Forelimb muscle (tissue), 1 donor: ENCODE measurements at places on chromosomes 7 and 10.

GRCh38 chr7:99011341-99011705, 132.6 kb downstream of the SMURF1 start:
- no peak for DNase-seq

DNA sequence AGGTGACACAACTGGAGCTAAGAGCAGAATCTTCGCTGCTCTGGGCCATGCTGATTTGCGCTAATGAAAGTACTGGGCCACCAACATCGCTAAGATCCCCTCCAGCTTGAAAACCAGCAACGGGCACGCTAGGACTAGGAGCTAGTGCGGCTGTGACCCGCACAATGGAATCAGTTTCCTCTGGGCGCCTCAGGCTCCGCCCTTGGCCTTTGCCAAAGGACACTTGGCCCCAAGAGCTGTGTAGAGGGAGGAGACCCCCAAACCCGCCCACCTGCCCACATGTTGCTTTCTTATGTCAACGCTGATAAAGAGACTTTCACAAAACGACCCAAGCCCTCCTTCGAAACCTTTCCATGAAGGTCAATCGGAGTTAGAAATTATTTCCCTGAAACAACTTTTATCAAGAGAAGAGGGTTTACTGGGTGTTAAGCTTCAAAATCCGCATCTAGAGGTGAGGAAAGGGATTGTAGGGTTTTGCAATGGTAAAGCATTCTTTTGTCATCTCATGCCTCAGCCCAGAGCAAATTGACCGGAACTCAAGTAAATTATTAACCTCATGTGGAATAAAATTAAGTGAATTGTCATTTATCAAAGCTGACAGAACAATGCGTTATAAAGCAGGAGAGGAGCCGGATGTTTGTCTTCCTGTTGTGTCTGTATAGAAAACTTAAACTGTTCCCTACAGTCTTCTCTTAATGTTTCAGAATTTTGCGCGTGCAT, 9.4 kb downstream of the ABCB5 start:
- no peak for DNase-seq

GRCh38 chr10:132233501-132234085, 46.8 kb downstream of the DPYSL4 start:
- no peak for DNase-seq

GRCh38 chr10:103394180-103394579, 2.1 kb downstream of the ATP5MK start:
- DNase-seq: no peak

DNA sequence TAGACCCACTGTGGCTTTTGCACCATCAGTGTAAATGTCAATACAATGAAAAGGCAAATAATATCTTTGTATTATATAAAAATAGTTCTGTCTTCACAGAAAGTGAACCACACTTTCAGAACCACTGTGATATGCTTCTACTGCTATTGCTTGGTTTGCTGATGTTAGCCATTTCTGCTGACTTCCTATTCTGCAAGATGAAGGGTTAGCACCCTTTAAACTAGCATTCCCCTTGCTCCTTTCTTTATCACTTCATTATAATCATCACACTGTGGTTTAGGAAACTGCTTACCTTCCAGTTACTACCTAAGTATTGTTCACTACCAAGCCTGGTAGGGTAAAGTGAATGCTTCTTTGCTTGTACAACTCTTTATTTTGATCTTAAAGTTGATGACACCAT, 29.2 kb downstream of the MYPN start:
- no peak for DNase-seq

DNA sequence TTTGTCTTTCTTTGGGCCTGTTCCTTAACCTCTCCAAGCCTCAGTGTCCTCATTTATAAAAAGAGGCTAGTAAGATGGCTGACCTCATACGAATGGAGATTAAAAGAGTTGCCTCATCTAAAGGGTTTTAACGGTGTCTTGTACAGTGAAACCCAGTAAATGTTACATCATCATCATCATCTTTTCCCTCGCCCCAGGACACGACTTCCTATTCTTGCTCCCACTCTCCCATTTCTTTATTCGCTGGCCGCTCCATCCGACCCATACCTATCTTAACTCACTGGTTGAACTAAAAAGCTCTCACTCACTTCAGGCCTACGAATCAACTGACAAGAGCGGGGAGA, 554 bp downstream of the FRA10AC1 start:
- DNase-seq: no peak

DNA sequence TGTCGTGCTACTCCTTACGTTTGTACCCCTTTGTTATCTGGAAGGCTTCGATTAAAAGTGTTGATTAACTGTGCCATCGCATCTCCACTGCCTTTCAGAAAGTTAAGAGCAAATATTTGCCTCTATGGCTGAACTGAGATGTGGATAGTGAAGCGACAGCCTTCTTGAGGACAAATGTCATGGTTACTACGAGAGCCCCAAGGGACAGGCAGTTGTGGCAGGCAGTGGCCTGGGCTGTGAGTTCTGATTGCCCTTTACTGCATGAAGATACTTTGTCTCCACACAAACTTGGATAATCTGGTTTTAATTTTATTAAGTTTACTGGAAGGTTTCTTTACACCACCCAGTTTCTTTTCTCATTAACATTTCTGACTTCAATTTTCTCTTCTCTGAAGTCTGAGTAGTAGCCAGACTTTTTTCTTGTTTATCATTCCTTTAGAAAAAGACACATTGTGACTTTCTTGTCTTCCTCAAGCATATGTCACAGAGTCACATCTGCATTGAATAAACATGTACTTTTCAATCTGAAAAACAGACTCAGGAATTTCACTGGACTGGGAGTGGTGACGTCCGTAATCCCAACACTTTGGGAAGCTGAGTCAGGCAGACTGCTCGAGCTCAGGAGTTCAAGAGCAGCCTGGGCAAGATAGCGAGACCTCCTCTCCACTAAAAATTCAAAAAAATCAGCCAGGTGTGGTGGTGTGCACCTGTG, 1.5 kb downstream of the TAS2R41 start:
- no peak for DNase-seq

DNA sequence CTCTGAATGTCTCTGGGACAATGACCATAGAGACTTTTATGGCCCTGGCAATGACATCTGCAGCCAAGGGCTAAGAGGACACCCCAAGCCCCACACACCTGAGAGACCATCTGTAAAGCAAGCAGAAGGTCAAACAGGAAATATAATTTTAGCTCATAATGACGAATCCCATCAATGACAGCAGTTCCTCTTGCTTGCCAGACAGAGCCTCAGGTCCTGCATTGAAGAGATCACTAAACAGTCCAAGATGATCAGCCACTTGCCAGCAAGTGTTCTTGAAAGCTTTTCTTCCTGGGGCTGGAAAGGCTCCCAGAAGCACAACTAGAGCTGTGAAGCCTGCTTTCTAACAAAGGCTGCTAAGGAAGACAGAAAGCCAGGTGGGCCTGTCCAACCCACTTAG, 993.7 kb upstream of the AUTS2 start:
- peak; percentile 36 for DNase-seq

- no peak for DNase-seq
Observed at GRCh38 chr10:77556990-77557601, 80.5 kb downstream of the KCNMA1 start.

DNA sequence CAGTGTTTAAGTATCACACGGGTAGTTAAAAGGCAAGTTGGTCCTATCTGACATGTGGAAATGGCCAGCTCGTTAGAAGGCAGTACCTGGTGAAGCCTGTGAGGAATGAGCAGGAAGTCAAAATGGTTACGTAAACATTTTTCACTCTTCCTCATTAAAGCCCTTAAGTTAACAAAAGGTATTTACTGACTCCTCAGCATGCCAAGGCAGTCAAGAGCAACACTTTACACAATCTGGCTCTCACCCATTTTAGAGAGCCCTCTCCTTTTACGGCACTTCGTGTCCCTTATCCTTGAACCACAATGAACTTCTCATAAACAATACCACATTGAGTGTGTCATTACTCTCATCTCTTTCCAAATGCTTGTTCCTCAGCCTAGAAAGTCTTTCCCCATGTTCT, 11.0 kb upstream of the RSBN1L start:
- DNase-seq: no peak

- DNase-seq: no peak
Observed at GRCh38 chr7:128055637-128056036, 24.4 kb upstream of the LRRC4 start.

GRCh38 chr7:142750321-142750938, 1.2 kb downstream of the PRSS1 start:
- no peak for DNase-seq

- DNase-seq: no peak
Observed at GRCh38 chr10:91707236-91707635, 74.4 kb upstream of the PPP1R3C start.

- no peak for DNase-seq
Observed at GRCh38 chr10:91339729-91340128, 70.4 kb upstream of the HECTD2 start.

- DNase-seq: no peak
Observed at GRCh38 chr7:3274131-3274530, 26.9 kb upstream of the SDK1 start.

DNA sequence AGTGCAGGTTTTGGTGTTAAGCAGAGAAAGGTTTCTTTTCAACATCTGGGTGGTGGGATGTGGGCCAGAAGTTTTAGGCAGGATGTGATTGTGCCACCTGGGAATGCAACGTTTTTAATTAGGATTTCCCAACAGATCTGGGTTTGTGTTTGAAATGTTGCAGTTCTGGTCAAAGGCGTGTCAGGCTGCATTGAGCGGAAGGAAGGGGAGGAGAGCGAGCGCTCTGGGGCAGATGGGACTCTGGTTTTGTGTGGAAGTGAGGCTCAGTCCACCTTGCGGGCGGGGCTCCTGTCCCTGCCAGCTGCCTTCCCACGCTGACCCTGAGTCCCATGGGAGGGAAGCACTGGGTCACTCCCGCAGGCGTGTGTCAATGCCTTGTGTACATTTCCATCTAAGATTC, 767.7 kb downstream of the KCNMA1 start:
- DNase-seq: no peak

GRCh38 chr10:125105706-125106255, 54.6 kb downstream of the CTBP2 start:
- no peak for DNase-seq

- no peak for DNase-seq
Observed at GRCh38 chr10:21724020-21724589, 190.1 kb downstream of the MLLT10 start.

DNA sequence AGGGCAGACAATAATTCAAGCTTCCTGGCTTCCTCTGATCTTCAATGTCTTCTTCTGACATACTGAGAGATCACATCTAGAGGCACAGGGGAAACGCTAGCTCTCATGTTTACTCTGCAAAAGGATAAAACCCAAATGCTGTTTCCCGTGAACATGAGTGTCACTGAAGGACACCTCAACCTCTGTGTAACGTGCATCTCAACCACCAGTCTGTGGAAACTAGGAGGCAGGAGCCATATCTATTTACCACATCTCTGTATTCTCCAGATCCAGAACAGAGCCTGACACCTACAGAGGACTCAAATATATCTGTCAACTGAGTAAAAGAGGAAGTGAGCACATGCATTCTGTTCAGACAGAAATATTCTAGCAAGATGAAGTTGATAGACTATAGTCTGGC, 140.3 kb upstream of the TARP start:
- DNase-seq: no peak

- DNase-seq: no peak
Observed at GRCh38 chr7:29989257-29989995, at the start of gene SCRN1. SCRN1 (minus strand) TSS chr7:29989801; CDS start chr7:29969067, 20,734 bp downstream.

GRCh38 chr7:134804351-134804750, 24.9 kb downstream of the CALD1 start:
- DNase-seq: no peak
